ENCODE measurements at places on chromosomes 11 and 22.

GRCh38 chr22:22463855-22464540 is 44.5 kb downstream of the ZNF280B start:
- peak; percentile 32 for DNase-seq

- no peak for DNase-seq
Measured at GRCh38 chr11:134334796-134335571, 3.2 kb downstream of the GLB1L2 start.

GRCh38 chr11:19512618-19513017 is 200.0 kb upstream of the NAV2 start:
- DNase-seq: no peak

GRCh38 chr11:112321501-112322172 is 61.0 kb upstream of the PLET1 start:
- no peak for DNase-seq

GRCh38 chr11:88332851-88333250 is 4.7 kb downstream of the CTSC start:
- DNase-seq: no peak

DNA sequence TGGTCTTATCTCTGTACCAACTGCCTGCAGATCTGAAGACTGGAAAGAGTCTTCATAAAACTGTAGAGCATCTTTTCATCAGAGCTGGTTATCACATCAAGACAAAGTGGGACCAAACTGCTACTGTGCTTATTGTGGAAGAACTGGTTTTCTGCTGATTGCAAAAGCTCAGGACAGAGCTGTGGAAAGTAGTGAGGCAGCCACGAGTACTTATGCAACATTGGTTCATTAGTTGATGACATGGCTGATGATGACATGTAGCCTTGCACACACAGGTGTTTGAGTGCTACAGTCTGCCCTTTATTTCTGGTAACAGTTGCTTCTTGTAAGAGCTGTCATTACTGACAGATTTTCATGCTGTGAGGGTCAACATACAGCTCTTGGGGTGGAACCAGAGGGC is 185.4 kb upstream of the GUCY1A2 start:
- no peak for DNase-seq

DNA sequence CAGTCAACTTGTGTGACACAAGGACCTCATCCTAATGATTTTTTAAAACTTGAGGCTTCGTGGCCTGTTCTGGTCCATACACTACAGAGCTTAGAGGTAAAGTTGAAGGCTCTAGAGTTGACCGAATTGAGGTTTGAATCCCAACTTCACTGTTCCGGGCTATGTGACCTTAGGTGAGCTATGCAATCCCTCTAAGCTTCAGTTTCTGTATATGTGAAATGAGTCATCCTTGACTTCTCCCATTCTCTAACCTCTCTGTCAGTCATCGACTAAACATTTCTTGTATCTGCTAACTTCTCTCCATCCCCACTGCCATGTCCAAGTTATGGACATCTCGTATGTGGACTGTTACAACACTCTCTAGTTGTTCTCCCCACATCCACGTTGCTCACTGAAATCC is 178.2 kb upstream of the TMEM45B start:
- no peak for DNase-seq

DNA sequence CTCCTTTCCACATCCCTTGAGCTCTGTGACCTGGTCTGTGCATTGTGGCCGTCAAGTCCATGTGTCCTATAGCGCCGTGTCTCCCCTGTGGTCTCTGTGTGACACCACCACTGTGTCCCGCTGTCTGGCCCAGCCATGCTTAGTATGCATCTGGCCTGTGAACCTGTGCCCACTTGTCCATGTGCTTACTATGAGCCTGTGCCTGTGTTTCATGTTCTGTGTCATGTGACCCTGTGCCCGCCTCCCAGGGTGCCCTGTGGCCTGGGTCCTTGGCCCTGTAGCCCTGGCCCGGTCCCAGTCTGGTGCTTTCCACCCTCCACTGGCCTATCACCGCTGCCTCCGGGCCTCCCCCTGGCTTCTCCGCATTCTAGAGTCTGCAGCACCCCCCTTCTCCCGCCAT is 80.6 kb downstream of the CCDC83 start:
- DNase-seq: no peak

- peak; percentile 32 for DNase-seq
Measured at GRCh38 chr22:38700270-38700788, 414 bp downstream of the JOSD1 start.

- no peak for DNase-seq
Measured at GRCh38 chr11:123362941-123363340, 67.1 kb upstream of the GRAMD1B start.

GRCh38 chr22:49587987-49588386 is 239.7 kb downstream of the BRD1 start:
- DNase-seq: peak; percentile 4

- no peak for DNase-seq
Measured at GRCh38 chr11:63766531-63767235, 1.9 kb downstream of the ZFTA start.

GRCh38 chr22:24588381-24588756 is 4.5 kb downstream of the LRRC75B start:
- DNase-seq: no peak

DNA sequence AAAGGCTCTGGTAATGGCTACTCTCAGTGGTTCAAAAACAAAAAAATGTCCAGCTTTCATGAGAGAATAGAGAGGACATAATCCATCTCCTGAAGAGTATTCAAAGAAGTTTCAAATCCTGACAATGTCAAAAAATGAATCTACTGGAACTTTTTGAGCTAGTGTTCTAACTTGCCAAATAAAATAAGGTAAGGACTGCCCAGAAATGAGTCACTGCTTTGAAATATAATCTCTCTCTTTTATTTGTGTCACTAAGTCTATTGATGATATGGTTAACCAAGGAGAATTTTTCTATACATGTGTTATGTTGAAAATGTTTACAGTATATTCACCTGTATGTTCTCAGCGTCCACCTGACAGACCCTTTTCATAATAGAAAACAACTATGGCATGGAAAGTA is 3.4 kb downstream of the GUCY1A2 start:
- no peak for DNase-seq

- DNase-seq: no peak
Measured at GRCh38 chr22:46514592-46515207, 22.7 kb downstream of the CELSR1 start.

GRCh38 chr11:128305588-128305987 is 281.8 kb downstream of the ETS1 start:
- DNase-seq: no peak

- DNase-seq: peak; percentile 40
Measured at GRCh38 chr11:66543263-66544107, 2.4 kb downstream of the ZDHHC24 start.

GRCh38 chr11:104873252-104873651 is 25.0 kb downstream of the CASP12 start:
- DNase-seq: no peak

DNA sequence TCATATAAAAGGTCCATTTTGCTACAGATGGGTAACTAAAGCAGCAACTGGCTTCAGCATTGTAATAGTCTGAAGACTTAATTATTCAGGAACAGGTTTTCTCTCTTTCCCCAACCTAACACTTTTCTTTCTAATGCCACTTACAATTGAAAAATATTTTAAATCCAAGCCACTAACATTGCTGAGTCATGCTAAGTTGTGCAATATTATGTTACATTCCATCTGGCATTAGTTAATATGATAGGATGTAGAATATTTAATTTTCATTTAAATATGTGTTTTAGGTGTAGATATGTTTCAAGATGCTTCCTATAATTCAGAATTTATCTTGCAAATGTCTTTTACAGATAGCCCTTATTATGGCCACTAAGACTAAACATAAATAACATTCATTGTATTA is 98.6 kb downstream of the KIF18A start:
- no peak for DNase-seq

DNA sequence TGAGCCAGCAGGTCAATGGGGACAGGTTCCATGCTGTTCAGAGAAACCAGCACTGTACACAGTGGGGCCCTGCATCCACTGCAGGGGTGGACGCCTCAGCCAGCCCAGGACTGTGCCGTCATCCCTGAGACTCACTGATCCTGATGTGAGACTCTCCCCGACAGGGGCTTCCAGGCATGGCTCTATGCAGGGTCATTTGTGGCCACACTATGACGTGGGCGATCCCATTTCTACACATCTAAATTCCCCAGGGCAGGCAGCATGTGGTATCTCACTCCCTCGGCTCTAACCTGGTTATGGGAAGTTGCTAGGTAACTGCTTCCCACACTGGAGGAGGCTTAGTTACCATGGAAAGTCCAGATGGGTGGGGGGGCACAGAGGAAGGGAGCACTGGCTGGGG is 14.2 kb upstream of the FAM83F start:
- DNase-seq: no peak

GRCh38 chr11:119372260-119373058 is 9.0 kb downstream of the USP2 start:
- no peak for DNase-seq

- peak; percentile 29 for DNase-seq
Measured at GRCh38 chr22:40200795-40201530, 23.2 kb downstream of the TNRC6B start.

GRCh38 chr11:112310419-112310818 is 49.8 kb upstream of the PLET1 start:
- DNase-seq: no peak

- DNase-seq: no peak
Measured at GRCh38 chr11:31625868-31626267, 116.3 kb downstream of the ELP4 start.

DNA sequence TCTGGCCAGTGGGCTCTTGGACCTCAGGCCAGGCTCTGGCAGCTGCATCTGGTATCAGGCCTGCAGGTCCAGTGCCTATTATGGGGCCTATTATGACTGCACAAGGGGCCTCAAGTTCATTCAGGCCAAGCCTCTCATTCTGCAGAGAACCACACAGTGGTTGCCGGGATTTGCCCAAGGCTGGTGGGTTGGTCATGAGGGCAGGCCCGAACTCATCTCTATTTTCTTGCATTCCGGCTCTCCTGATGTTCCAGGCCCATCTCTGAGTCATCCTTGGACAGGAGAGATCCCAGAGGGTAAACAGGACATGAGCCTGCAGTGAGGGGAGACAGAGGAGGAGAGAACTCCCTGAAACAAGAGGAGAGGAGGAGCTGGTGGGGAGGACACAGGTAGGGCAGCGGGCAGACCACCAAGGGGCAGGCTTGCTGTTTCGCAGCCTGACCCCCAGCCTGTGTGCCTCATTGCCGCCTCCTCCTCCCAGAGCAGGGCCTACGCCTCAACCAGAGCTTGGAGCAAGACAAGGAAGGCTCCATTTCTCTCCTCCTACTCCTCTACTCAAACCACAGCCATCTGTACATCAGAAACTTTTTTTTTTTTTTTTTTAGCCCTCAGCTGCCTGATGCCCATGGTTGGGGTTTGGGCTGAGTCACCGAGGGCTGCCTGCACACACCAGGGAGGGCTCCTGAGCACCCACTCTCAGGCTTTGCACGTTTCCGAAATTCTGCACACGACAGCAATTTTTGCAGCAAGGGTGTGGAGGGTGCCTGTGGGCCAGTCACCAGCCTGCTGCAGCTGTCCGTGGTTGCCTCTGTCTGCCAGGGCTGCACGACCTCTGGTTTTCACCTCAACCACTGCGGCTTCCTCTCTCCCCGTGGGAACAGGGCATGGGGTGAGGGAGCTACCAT is 12.7 kb upstream of the TREH start:
- DNase-seq: peak; percentile 66

- no peak for DNase-seq
Measured at GRCh38 chr11:119041821-119042514, 11.3 kb upstream of the SLC37A4 start.

GRCh38 chr11:76327756-76328388 is 53.1 kb downstream of the THAP12 start:
- DNase-seq: no peak

- no peak for DNase-seq
Measured at GRCh38 chr11:120998581-120998980, 25.3 kb upstream of the TBCEL start.

- no peak for DNase-seq
Measured at GRCh38 chr22:17954200-17954859, 70.0 kb downstream of the MICAL3 start.

- DNase-seq: no peak
Measured at GRCh38 chr11:112132737-112133136, 31.2 kb downstream of the IL18 start.

GRCh38 chr22:28930357-28931007 is 47.1 kb downstream of the ZNRF3 start:
- DNase-seq: no peak

GRCh38 chr11:56841210-56841810 is 92.8 kb upstream of the OR9G4 start:
- DNase-seq: no peak

DNA sequence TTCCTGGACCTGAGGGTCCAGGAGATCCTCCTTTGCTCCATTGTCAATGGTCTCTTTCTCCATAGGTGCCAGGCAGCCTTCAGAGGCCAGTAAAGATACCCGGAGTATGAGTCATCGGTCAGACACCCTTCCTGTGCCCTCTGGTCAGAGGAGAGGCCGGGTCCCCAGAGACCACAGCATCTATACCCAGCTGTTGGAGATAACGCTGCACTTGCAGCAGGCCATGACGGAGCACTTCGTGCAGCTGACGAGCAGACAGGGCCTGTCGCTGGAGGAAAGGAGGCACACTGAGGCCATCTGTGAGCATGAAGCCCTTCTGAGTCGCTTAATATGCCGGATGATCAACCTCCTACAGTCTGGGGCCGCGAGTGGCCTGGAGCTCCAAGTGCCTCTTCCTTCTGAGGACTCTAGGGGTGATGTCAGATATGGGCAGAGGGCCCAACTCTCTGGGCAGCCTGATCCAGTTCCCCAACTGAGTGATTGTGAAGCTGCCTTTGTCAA is at the start of gene ACCSL:
Gene ACCSL, plus strand, starts transcription at position 51 of the 501 bp plus-strand sequence. Its CDS starts 56 bp downstream, at position 107.
- DNase-seq: no peak

GRCh38 chr11:45247433-45247832 is 38.7 kb downstream of the SYT13 start:
- no peak for DNase-seq

DNA sequence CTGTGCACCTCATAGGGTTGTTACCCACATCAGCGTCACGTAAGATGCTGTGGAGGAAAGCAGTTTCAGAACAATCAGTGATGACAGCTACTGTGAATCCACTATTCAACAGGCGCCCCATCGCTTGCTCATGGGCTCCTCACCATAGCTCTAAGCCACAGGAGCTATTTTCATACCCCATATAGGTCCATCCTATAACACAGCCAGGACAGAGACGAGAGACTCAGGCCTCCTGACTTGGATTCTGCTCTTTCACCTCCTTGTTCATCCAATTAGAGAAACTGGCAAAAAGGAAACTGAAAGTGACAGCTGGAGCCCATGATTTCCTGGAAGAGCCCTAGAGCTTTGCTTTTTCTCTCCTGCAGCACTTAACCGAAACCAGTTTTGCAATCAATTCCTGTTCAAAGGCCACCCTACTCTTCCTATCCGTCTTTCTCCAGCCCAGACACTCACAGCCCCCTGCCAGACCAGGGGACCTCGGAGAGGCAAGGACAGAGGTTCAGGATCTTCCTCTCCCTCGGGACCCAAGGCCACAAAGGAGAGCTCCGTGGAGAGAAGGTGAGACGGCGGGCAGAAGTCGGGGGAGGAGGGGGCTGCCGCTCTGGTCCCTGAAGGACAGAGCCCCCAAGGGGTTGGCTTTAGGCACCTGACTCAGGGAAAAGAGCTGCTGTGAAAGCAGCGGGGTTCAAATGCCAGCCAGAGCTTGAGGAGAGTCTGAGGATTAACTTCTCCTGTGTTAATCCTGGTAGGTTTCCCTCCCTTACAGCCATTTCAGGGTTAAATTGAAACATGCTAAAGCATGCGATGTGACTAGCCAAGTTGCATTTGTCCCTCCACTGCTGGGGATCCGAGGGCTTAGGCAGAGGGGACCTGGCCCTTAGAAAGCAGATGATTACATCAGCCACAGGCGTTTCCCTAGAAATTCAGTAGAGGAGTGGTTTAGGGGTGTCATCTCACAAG is at the start of gene APOL6:
Gene APOL6, plus strand, starts transcription at position 381 of the 960 bp plus-strand sequence. CDS start 7,980 bp downstream, outside the sequence.
- DNase-seq: peak; percentile 67
